Eye (tissue), 1 donor: ENCODE measurements at places on chromosomes 12 and 14.

DNA sequence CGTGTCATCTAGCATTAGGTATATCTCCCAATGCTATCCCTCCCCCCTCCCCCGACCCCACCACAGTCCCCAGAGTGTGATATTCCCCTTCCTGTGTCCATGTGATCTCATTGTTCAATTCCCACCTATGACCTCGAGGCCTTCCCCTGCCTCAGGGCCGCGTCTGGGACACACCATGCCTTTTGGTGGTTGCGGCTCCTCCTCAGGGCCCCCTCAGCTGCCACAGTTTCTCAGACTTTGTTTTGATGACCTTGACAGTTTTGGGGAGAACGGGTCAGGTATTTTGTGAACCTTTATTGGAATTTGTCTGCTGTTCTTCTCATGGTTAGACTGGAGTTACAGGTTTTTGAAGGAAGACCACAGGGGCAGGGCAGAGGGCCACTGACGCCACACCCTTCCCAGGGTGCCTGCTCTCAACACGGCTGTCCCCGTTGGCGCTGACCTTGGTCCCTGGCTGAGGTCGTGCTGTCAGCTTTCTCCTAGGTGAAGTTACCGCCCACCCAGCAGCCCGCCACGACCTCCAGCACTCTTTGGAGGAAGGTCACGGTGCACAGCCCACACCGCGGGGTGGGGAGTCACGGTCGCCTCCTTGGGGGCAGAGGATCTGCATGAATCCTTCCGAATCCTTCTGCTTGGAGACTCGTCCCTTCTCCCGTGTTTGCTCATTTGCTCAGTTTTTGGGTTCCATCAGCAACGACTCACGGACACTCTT lies 130.5 kb downstream of the KIF26A start:
- no peak for DNase-seq

- DNase-seq = peak; percentile 35
Measured at GRCh38 chr12:104605685-104606084, 148.9 kb downstream of the CHST11 start.

DNA sequence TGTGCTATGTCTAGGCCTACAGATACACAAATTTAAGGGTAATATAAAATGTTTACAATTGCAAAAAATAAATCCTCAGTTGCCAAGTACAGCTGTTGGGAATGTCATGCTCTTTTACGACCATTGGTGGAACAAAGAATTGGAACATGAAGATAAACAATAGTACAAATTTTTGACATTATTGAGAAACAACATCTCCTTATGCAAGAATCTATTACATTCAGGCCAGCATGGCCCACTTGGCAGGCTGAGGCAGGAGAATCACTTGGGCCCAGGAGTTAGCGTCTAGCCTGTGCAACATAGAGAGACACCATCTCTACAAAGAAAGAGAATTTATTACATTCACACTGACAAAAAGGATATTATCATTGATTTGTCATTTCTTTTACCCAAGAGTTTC lies 135.9 kb upstream of the NTF3 start:
- no peak for DNase-seq

DNA sequence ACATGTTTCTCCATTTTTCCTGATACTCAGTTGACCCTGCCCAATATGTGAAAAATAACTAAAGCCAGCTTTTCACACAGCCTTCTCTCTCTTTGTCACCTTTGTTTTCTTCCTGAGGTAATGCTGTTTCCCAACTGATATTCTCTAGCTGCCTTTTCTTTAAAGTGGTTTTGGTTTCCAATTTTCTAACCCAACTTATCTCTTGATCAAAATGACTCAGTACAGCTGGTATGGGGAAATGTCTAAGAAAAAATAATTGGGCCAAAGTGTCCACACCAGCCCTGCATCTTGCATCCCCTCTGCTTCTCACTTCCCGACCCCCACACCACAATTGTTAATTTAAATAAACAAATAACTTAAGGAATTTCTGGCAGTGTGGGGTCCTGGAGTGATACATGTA lies 193.8 kb downstream of the SYT1 start:
- no peak for DNase-seq

DNA sequence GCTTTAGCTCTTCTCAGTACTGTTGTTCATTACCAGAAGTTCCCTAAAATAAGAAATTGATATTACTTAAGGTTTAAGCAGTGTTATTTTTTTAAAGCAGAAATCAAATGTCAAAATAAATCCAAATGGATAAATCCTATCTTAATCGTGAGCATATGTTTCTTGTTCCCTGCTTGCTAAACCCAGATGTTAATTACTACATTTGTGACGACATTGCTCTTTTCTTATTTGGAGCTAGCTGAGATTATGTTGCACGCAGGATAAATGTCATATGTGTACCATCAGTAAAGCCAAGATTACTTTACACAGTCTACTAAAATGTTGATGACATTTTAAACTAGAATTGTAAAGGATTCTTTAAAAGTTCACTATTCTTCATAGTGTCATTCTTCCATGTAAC lies 157.5 kb downstream of the PLCZ1 start:
- DNase-seq = peak; percentile 51

GRCh38 chr12:78703820-78704525 lies 160.6 kb upstream of the SYT1 start:
- no peak for DNase-seq

DNA sequence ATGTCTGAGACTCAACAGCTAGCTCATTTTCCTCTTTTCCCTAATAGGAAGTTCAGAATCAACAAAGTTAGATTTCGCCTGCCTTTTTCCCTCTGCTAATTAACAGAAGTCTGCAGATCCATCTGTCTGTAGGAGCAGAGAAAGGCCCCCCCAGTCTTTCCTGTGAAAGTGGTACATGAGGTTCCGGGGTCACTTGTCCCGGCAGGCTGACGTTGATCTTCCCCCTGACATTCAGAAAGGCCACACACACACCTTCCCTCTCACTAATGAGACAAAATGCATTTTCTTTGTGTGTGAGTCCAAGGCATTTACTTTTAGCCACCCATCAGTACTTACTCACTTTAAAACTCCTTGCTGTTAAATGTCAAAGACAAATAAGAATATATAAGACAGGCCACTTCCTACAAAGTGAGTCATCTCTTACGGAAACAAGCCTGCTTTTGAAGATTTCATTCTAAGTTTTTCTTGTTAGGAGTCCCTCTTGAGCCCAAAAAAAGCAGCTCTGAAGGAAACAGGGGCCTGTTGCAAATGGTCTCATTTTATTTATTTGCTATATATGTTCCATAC lies 138.7 kb downstream of the TTC7B start:
- no peak for DNase-seq

DNA sequence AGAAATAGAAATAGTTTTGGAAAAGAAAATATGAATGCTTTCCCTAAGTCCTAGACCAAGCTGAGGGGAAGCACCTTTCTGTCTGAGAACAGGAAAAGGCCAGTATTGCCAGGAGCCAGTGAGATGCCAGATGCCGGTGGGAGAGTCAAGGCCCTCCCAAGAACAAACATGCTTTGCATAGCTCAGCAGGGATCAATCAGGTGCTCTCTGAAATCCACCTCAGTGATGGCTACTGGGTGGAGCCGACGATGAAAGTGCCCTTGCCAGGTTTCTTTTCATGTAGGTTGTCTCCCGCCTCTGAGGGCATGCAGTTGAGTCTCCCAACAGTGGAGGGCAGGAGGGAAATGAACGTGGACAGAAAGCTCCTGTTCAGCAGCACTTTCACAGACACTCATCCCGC lies 28.3 kb downstream of the DEGS2 start:
- DNase-seq = no peak

DNA sequence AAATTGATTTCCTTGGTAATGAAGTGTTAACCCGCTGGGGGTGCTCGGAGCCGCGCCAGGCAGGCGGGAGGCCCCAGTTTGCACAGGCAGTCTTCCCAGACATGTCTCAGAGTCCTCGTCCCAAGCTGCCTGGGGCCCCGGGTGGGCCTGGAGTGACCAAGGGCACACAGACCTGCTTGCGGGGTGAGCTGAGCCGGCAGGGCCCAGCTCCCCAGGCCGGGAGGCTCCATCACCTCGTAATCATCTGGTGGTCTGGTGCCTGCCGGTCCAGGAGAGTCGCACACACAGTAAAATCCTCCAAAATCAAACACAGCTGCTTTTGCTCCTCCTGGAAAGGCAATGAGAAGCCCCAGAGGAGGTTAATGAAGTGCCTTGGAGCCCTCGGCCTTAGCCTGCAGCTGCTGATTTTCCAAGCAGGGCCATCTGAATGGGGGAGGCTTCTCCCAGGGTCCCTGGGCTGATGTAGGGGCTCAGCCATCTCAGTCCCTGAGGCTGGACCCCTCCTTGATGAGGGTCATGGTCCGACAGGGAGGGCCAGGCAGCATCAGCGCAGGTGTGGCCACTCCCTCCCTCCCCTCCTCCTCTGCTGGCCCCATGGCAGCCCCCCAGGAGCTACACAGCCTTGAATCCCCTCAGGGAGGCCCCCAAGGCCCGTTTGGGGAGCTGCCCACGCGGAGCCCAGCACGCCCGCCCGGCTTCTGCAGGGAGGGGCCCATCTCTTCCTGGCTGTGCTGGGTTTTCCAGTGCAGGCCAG lies 39.4 kb upstream of the FBRSL1 start:
- DNase-seq = peak; percentile 86

DNA sequence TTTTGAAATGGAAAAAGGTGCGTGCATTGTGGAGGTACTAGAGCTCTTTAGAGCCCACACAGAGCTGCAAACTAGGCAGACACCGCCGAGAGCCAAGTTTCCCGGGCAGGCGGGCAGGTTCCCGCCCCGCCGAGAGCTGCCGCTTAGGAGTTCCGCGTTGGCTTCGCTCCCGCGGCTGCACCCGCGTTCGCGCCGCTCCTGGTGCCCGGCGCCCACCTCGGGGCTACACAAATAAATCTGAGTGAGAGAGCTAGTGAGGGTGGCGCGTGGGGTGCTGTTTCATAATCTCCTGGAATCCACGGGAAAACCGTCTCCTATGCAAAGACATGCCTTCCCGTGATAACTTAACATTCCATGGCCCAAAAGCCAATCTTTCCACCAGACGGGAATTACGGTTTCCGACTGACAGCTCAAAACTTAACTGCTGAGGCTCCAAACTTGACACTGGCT lies 645 bp downstream of the KITLG start:
- DNase-seq = peak; percentile 85

DNA sequence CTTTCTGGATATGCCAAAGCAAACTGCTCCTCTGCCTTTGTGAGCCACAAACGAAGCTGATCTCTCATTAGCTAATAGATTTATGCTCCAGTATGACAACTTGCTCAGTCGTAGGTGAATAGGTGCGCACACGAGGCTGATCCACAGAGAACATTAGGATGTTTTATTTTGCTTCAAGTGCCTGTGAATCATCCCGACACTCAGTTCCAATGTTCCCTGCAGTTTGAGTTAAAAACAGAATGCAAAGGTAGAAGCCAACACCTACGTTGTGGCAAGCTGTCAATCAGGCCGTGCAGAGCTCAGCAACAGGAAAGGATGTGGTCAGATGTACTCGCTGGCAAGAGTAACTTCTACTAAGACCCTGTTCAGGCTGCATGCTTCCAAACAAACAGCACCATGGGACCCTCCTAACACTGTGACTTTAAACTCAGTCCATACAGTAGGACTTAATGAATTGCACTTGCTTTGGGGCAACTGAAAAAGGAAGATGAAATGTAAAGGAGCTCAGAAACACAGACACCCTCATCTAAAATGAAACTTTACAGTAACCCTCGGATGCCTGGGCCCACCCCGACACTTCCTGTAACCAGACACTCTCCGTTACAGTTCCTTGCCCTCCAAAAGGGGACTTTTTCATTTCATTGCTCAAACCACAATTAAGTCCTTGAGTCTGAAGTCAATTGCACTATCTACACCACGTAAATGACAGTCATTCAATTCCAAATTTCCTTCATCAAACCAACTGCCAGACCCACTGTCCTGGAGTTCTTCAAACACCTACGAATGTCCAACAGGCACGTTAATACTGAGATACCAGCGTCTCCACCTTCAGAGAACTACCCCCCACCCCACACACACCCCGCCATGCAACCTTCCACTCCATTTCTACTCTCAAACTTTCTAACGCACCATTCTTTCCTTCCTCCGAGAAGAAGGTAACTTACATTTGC lies 1.6 kb downstream of the CCDC88C start:
- DNase-seq = peak; percentile 30

DNA sequence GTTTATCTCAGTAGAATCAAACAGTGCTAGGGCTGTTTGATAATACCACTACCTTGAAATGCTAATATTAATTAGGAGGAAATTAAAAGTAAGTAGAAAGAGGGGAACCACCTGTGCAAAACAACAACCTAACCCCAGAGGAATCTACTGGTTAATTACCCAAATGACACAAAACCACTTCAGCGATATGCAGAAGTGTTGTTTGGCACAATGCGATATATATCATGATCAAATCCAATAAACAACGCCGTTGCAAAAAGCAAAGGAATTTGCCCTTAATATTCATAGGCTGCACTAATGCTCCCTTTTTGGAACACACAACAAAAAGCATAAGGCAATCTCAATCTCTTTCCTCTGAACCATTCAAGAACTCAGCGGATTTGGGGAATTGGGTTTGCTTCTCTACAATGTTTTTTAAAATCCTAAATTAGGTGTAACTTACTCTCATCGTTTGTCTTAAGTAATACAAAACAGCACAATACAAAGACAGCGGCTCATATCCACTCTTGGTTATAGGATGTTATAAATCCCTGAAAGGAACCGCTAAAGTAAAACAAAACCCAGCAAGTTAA lies 1.5 kb downstream of the MAP4K5 start:
- no peak for DNase-seq

DNA sequence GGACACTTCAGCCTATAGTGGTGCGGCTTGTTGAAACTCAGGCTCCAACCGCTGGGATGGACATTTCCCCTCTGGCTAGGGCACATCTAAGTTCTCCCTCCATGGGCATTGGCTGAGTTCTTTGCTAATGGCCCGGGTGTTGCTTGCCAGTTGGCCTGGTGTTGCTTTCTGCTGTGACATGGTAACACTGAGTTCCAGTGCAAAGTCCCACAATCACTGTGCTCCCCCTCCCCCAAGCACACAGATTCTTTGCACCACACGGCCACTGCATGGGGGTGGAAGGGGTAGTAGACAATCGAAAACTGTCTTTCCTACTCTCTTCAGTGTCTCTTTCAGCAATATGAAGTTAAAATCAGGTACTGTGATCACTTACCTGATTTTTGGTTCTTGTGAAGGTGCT lies 308.2 kb downstream of the FUT8 start:
- no peak for DNase-seq

GRCh38 chr12:90859591-90859990 lies 95.4 kb downstream of the CCER1 start:
- DNase-seq = no peak

- DNase-seq = peak; percentile 61
Measured at GRCh38 chr14:68942296-68943035, 36.6 kb downstream of the ACTN1 start.

- DNase-seq = no peak
Measured at GRCh38 chr12:70757830-70758493, 120.7 kb upstream of the PTPRB start.
